Activated T-cell treated with anti-CD3 and anti-CD28 coated beads, Interleukin-2, amount 50 U/mL, for 72 hours (primary cell): ENCODE measurements at places on chromosomes 12 and 14. TPM values are rescaled to one million over a fixed set of nuclear protein-coding genes. Genes with fewer than 3 reads are reported as not detected.

DNA sequence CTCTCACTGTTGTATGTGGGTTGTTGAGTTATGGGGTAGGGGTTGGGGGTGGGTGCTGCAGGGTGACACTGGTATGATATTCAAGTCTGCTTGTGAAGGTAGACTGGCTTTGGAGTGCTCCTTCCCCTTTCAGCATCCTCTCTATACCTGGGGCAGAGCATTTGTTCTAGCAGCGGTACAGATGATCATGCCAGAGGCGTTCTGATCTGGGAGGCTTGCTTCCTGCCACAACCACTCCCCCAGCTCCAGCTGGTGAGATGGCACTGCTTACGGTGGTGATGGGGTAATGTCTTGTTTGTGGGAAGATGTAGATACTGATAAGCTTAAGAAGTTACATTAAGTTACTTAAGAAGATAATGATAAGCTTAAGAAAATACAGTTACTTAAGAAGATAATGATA lies 131.8 kb downstream of the ERC1 start:
- DNase-seq: no peak

- DNase-seq: no peak
Observed at GRCh38 chr14:65354715-65355114, 57.8 kb upstream of the FUT8 start.

Gene DLK1
- total RNA-seq: not detected

Gene PRH2
- total RNA-seq: not detected

DNA sequence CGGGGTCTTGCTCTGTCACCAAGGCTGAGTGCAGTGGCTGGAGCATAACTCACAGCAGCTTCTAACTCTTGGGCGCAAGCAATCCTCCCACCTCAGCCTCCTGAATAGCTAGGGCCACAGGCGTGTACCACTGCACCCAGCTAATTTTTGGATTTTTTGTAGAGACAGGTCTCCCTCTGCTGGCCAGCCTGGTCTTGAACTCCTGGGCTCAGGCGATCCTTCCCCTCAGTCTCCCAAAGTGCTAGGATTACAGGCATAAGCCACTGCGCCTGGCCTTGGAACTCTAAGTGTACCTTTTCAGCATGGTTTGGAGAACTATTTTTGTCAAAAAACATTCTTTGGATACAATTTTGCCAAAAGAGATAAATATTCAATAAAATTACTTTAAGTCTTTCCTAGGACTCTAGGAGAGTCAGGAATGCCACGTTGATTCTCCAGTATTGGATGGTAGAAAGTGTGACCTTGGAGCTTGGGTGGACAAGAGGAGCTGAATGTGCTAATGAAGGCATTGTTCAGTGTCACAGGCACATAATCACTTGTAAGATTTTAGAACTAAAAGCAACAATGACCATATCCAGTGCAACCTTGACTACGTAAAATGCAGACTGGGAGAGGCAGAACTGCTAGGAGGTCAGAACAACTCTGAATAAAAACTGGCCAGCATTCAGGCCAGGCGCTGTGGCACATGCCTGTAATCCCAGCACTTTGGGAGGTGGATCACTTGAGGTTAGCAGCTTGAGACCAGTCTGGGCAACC lies 2.8 kb downstream of the SRSF9 start:
- peak; percentile 35 for DNase-seq

Gene NDRG2
- total RNA-seq: 6.3 TPM

GRCh38 chr12:65662590-65662989 lies 161.7 kb upstream of the HMGA2 start:
- DNase-seq: no peak

DNA sequence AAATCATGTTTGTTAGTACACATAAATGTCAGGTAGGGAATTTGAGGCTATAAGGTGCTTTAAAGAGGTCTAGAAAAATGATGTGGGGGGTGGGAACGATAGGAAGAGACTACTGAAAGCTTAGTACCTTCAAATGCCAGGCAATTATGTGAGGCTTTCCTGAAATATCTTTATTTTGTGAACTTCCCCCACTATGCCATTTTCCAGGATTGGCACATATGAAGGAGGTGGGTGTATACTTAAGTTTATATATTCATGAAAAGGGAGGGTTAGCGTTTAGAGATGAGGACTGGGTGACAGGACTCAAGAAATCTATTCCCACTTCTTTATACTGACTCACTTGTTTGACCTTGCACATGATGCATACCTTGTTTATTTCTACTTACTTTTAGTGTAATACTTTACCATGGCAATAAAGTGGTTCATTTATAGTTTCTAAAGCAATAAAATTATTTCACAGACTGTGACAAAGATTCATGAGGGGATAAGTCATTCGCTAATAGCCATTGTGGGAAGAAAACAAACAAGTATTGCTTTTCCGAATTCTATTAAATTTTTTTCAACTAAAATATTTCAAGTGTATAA lies 77.1 kb downstream of the PLEKHA5 start:
- DNase-seq: no peak

DNA sequence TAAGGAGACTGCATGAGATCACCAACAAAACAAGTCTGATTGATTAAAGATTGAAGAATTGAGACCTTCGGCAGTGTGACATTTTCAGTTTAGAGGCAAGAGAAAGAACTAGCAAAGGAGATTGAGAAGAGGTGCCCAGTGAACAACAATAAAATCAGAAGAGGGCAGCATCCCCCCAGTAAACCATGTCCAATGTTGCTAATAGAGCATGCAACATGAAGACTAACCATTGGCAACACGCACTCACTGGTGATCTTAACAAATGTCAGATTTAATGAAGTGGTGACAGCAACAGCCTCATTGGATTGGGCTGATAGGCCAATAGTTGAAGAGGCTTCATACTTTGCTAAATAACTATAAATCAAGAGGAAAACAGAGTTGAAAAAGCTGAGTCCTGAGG lies 20.7 kb upstream of the TAS2R14 start:
- no peak for DNase-seq

DNA sequence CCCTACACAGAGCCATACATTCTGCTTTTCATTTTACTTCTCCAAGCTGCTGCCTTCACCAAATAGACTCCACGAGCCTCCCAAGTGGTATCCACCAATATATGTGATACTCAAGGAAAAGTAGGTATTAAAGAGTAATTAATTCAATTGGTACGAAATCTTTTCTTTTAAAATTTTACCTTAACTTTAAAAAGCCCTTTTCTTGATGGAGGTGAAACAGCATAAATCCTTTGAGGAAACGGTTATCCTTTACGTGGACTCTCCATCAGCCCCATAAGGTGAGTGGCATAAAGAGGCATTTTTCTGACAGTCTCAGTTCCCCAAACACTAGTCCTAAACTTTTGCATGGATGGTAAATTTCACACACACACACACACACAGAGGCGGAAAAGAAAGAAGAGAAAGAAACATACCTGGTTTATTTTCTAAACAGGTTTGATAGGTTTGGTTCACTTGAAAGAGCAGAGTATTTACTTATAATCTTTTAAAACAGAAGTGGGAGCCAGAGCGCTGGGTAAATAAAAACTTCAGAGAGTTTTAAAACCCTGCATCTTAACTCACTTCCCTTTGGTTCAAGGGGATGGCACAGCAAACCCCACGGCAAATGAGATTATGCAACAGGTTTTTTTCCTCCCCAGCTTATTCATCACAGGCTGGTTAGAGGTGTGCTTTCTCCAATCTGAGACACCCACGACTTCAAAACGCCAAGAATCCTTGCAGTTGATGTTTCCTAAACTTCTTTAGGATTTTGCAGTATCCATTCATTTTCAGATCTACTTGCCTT lies 1.9 kb downstream of the DUSP16 start:
- peak; percentile 64 for DNase-seq

DNA sequence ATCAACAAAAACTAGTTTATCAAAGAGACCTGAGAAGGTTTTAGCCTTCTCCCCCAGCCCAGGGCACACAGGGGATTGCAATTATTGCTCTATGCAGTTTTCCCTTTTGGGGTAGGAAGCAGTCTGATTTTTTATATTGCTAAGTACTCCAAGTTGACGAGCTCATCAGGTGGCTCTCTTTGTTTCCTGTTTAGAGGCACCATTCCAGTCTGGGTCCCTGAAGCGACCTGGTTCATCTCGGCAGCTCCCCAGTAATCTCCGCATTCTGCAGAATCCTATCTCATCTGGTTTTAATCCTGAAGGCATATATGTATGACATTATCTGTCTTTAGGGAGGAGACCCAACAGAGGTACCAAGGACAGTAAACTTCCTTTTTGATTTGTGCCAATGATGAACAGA lies 56.3 kb downstream of the BHLHE41 start:
- no peak for DNase-seq

Gene USP44
- 8.4 TPM for total RNA-seq

- no peak for DNase-seq
Observed at GRCh38 chr14:96747006-96747405, 50.2 kb upstream of the VRK1 start.

Gene NOVA1
- total RNA-seq: 0.44 TPM

- DNase-seq: no peak
Observed at GRCh38 chr12:121873216-121873569, 14.5 kb upstream of the HPD start.

DNA sequence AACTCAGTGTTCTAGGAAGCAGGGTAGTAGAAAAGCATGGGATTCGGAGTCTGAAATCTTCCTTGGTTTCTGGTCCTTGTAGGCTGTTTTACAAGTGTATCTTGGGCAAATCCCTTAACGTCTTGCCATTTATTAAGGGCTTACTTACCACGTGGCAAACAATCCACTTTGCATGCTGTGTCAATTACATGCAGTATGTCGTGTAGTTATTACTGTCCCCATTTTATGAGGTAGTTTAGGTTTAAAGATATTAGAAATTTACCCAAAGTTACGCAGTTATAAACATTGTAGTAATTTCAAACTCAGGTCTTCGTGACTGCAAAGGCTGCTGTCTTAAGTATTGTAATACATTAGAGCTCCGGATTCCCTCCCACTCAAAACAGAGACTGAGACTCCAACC lies 1.5 kb upstream of the NOVA1 start:
- DNase-seq: no peak

- no peak for DNase-seq
Observed at GRCh38 chr12:127450826-127451225, 816.1 kb upstream of the TMEM132C start.

DNA sequence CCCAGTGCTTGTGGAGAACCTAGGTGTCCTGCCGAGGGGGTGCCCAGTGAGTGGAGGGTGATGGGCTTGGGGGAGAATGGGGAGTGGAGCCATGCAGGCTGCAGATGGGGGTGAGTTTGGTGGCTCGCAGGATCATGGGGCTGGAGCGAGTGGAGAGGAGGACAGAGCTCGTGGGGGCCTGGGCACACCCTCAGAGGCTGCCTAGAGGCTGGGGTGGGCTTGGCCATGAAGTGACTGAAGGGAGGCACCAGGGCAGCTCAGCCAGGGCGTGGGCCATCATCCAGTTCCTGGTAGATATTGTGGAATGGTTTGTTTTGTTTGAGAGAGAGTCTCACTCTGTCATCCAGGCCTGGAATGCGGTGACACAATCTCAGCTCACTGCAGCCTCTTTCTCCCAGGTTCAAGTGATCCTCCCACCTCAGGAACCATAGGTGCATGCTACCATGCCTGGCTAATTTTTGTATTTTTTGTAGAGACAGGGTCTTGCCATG lies 43.4 kb upstream of the AMN start:
- no peak for DNase-seq

DNA sequence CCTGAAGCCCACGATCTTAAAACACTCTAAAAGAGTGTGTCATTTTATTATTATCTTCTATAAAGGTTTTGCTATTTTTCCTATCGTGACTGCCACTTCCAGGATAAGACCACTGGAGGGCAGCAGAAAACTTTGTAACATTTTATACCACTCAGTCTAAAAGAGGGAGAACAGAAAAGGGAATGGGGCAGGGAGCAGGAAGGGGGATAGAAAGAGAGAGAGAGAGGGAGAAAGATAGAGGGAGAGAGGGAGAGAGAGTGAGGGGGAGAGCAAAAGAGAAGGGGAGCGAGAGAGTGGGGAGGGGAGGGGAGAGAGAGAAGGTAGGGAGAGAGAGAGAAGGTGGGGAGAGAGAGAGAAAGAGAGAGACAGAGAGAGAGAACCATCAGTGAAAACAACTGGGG lies 2.0 kb upstream of the ART4 start:
- DNase-seq: peak; percentile 21

GRCh38 chr12:47126246-47126645 lies 46.5 kb upstream of the AMIGO2 start:
- no peak for DNase-seq

Gene PKP2
- total RNA-seq: 0.12 TPM

- no peak for DNase-seq
Observed at GRCh38 chr14:99272632-99272898, 568 bp upstream of the BCL11B start.

DNA sequence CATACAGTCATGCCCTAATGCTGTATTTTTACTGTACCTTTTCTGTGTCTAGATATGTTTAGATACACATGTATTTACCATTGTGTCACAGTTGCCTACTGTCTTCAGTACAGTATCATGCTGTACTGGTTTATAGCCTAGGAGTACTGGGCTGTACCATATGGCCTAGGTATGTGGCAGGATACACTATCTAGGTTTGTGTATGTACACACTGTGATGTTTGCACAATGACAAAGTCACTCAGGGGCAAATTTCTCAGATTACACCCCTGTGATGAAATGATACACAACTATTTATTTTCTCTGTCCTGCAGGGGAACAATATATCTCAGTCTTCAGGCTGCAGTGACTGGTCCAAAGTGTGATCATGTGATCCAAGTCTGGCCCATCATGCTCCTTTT lies 1076.1 kb downstream of the VRK1 start:
- no peak for DNase-seq

Gene CD4
- 141 TPM for total RNA-seq

DNA sequence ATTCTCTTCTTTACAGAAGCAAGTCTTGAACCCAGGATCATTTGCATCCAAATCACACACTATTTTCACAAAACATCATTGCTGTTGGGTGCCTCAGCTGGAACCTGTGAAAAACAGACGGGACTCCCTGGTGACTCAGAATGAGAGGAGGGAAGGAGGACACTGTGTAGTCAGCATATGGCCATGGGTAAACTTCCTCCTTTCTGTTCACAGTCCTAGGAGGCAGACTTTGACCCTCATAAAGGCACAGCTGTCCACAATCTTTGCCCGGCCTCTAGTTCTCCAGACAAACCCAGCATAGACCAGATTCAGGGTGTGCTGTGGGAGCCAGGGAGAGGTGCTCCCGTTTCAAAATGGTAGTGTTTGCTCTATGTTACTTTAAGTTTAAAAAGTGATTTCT lies 62.0 kb downstream of the DYRK2 start:
- DNase-seq: no peak

- no peak for DNase-seq
Observed at GRCh38 chr14:71225113-71225512, 317.9 kb downstream of the PCNX1 start.

GRCh38 chr12:65666876-65667275 lies 157.4 kb upstream of the HMGA2 start:
- peak; percentile 33 for DNase-seq

Gene FOXA1
- 0.97 TPM for total RNA-seq

DNA sequence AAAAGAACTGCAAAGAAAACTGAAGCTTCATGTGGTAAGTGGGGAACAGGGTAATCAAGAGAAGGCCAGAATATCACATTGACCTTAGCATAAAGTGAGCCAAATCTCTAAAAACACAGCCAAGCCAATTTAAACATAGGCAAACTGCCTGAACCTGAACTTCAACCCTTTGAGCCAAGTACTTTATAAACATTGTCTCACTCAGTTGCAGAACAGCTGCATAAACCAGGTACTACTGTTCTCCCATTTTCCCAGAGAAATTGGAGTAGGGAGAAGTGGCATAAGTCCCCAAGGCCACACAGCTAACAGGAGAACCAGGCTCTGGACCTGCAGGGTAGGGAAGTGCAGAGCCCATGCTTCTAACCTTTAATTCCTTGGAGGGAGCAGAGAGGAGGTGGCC lies 30.4 kb upstream of the FKBP4 start:
- no peak for DNase-seq

GRCh38 chr14:32986791-32987540 lies 48.3 kb downstream of the NPAS3 start:
- DNase-seq: no peak

GRCh38 chr14:55133416-55133815 lies 4.4 kb downstream of the LGALS3 start:
- no peak for DNase-seq
